ENCODE measurements at places on chromosomes 6 and 20.

- no peak for DNase-seq
Measured at GRCh38 chr6:39787322-39787721, 4.9 kb upstream of the DAAM2 start.

DNA sequence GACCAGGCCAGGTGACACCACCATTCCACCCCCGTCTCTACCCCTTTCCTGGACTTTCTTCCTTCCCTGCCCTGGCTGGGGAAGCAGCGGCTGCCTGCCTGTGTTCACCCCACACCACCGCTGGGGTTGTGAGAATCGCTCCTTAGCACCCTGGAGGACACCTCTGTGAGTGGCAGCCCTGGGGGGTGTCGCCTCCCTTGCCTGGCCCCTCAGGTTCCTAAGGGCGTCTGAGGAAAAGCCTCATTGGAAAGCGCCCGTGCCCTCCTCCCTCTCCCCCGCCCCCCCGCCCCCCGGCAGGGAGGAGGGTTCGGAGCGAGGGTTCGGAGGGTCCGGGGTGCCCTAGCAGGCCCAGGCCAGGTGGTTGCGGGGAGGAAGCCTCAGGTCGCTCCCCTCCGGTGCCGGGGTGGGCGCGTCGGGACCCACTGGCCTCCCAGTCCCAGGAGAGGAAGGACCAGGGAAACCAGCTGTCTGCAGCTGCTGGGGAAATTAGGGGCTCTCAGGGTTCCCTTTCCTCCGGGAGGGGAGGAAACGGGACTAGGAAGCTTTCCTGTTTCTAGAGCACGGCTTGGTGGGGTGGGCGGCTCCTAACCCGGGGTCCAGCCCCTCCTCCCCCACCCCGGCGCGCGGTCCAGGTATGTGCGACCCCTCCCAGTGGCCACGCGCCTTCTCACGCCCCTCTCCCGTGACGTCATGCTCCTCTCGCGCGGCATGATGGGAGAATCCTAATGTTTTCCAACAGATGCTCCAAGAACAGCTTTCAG is at the start of gene PHACTR3:
TSS of gene PHACTR3 (plus strand) at position 760 of the 761 bp plus-strand sequence. CDS start 475 bp downstream, outside the sequence.
- no peak for DNase-seq

- no peak for DNase-seq
Measured at GRCh38 chr6:111914617-111915016, 41.4 kb upstream of the FYN start.

GRCh38 chr6:63213325-63213724 is 2.1 kb downstream of the FKBP1C start:
- no peak for DNase-seq

DNA sequence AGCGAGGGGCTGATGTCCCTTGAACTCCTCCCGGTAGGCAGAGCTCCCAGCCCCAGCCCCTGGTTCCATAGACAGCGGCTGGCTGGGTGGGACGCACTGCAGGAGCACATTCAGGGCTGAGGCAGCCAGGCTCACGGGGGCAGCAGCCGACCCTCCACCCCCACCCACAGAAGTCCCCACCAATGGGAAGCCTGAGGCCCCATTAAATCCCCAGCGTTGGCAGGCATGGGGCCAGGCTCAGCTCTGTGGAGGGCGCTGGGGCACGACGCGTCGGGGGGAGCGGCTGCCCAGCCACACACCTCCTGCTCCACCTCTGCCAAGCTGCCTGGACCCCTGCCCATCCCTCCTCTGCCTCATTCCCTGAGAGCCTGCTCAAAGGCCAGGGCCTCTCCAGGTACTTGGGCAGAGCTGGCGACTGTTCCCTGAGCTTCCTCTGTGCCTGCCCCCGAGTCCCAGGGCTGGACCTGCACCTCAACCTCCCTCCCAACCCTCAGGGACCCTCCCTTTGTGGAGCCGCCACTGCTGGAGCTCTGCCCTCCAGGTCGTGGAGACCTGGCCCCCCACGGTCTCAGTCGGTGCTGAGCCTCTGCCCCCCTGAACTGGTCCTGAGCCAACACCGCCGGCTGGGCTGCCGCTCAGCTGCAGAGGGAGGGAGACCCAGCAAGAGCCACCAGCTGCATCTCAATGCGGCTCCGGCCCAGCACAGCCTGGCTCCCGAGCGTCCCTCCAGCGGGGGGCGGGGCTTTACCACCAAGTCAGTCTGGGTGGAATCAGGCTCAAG is 9.1 kb downstream of the CHRNA4 start:
- DNase-seq: no peak

DNA sequence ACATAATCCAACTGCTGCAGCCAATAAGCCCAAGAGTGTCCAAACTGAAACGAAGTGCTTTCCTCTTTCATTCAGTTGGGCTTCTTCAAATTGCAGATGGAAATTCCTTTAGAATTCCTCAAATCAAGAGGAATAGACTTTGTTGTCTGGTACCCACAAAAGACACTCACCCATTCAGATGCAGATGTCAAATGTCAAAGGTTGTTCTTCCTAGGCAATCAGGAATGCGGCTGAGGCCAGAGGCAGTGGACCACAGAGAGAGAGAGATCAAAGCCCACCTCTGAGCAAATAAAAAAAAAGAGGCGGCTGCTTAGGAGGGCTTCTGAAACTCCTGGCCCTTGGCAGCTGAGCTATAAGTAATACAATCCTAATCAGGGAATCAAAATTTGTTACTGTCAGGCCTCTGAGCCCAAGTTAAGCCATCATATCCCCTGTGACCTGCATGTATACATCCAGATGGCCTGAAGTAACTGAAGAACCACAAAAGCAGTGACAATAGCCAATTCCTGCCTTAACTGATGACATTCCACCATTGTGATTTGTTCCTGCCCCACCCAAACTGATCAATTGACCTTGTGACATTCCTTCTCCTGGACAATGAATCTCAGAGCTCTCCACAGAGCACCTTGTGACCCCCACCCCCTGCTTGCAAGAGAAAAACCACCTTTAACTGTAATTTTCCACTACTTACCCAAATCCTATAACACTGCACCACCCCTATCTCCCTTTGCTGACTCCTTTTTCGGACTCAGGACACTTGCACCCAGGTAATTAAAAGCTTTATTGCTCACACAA is 303.0 kb upstream of the GJE1 start:
- no peak for DNase-seq

GRCh38 chr6:54285595-54285994 is 22.6 kb upstream of the TINAG start:
- DNase-seq: no peak

DNA sequence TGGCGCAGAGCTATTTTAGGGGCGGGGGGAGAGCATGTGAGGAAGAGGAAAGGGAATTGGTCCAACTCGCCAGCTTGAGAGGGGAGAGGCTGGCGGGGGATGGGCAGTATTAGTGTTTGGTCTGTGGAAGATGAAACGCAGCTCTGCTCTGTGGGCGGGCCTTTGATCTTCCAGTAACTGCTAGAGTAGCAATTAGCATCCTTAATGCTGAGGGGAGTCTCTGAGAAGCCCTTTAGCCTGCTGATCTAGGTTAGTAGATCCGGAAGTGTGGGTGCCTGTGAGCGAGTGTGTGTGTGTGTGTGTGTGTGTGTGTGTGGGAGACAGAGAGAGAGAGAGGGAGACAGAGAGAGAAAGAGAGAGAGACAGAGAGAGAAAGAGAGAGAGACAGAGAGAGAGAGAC is 117.2 kb upstream of the BACH2 start:
- DNase-seq: peak; percentile 93

- no peak for DNase-seq
Measured at GRCh38 chr6:65933390-65933789, 226.4 kb upstream of the EYS start.

- DNase-seq: no peak
Measured at GRCh38 chr6:145022199-145022796, 713.0 kb downstream of the EPM2A start.

DNA sequence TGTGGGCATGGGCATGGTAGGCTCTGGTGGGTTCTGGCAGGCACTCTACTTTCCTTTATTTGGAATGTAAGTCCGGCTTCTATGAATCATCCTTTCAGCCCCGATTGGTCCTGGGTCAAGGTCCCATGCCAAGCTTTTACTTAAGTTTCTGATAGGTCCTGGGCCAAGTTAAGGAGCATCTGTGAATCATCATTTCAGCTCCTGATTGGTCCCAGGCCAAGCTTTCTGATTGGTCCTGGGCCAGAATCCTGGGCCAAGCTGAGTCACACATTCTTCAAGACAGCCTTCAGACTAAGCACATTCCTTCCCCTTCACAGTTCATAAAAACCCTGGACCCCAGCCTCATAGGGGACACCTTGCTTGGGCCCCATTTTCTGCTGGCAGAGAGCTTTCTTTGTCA is 231.0 kb upstream of the EYS start:
- DNase-seq: no peak

- peak; percentile 52 for DNase-seq
Measured at GRCh38 chr20:64161356-64162238, 2.7 kb upstream of the MYT1 start.

DNA sequence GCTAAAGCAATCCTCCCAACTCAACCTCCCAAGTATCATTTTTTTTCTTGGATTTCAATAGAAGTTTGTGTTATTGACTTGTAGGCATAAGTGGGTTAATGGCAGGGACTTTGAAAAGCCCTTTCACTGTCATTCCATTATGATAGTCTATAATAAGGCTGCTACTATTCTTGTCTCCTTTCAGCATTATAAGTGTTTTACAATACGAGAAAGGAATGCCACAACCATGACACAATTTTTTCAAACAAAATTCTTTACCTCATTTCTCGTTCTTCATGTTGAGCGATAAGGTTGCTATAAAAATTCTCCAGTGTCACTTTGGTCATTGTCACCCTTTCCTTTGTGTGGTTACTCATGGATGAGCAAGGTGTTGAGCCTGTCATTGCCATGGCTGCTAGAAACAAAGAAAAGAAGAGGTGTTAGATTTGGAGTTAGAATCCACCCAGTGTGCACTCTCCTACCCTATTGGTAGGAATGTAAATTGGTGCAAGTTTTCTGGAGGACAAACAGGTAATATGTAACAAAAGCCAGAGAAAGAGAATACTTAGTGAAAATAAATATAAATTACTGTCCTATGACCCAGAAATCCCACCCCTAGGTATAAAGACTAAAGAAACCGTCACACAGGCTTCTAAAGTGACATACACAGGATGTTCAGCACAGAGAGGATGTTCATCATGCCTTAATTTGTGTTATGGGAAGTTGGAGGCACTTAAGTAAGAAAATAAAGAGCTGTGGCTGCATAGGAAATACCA is 7.3 kb downstream of the STK38 start:
- no peak for DNase-seq
